Iris pigment epithelial cell (primary cell): ENCODE measurements at places on chromosomes 4 and X.

DNA sequence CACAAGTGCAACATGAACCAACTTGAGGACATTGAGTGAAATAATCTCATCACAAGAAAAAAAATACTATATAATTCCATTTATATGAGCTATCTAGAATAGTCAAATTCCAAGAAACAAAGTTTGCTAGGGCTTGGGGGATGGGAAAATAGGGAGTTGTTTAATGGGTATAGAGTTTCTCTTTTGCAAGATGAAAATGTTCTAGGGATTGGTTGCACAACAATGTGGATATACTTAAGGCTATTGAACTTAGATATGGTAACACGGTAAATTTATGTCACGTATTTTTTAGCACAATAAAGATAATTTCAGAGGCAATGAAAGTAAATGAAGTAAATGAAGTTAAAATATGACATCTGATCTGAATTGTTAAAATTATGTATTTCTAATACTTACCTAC lies 7.9 kb downstream of the MFSD8 start:
- DNase-seq, result peak; percentile 3

GRCh38 chr4:183297675-183298074 lies 22.4 kb downstream of the CLDN22 start:
- no peak for DNase-seq

DNA sequence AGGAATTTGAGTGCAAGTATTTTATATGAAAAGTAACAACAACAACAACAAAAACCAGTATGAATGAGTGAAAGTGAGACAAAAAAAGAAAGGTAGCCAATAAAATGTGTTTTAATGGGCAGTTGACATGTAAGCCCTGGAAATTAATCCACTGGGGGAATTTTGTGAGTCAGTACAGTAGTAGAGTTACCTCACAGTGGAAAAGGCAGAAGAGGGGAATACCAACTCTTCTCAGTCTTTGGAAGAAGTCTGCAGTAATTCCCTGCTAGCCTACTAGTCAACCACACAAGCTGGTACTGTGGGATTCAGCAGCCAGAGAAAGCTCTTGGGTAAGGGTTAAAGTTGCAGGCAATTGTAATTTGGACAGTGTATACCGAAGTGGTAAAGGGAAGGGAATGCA lies 76.3 kb upstream of the IL15 start:
- peak; percentile 35 for DNase-seq

GRCh38 chrX:151789179-151789800 lies 54.7 kb downstream of the CNGA2 start:
- DNase-seq, result peak; percentile 90

GRCh38 chr4:33395731-33396485 lies 2675.7 kb downstream of the PCDH7 start:
- DNase-seq, result peak; percentile 0

DNA sequence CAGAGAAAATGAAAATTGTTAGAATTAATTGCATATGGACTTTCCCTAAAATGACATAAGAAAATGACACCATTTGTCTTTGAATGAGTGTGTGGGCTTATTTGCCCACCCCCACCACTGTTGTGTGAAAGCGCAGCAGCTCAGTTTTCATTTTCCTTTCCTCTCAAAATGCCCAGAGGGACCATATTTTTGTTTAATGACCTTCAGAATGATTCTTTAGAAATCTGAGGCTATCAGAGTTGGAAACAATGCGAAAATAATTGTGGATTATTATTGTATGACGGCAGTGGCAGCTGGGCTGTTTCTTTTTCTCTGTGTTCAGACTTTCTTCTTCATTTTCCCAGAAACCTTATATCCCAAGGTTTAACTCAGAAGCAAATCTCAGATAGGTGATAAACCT lies 44.6 kb upstream of the TEX13A start:
- DNase-seq, result no peak

- peak; percentile 8 for DNase-seq
Measured at GRCh38 chrX:149949743-149950436, 11.6 kb upstream of the EOLA2 start.

GRCh38 chr4:14383652-14384051 lies 618.6 kb upstream of the CPEB2 start:
- DNase-seq, result no peak

- no peak for DNase-seq
Measured at GRCh38 chr4:77930154-77930639, 67.6 kb downstream of the MRPL1 start.

DNA sequence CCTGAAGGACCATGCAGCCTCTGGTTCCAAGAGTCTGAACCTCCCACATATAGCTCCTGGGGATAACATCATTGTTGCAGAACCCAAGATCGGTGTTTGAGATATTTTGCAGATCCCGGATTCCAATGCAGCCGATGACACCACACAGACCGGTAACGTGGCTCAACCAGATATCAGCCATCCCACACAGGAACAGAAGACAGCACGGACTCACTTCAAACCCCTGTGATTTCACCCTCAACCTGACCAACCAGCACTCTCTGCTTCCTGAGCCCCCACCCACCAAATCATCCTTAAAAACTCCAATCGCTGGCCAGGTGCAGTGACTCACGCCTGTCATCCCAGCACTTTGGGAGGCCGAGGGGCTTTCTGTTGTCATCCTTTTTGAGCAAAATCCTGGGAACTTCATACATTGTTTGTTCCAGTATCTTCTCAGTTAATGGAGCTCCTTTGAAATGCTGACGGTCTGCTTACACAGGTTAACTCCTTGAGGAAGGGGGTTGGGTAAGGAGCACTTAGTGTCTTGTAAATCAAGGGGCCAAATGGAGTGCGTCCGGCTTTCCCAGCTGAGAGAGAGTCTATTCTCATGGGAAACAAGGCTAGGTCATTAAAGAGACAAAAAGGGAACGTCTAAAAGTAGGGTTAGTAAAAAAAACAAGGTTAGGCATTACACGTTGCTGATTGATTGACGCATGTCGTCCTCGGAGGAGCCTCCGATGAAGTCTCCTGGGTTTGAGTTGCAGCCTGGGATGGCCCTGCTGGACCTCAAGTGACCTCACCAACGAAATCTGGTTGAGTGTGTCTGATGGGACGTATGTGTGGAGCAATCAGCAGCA lies 230.4 kb downstream of the CRLF2 start:
- no peak for DNase-seq

DNA sequence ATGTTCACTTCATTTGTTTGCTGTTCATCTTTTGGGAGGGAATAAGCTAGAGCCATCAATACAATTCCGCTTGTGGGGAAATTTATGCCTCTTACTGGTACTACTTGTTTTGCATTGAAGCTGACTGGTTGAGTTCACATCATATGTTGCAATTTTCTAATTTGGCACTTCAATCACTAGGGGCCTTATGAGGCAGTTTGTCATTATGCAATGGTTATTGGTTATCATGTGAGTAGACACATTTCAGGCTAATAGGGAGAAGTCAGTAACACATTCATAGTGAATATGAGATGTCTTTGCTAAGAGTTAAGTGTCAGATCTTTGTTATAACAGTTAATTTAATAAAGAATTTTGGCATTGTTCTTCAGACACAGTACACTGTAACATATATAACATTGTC lies 5.0 kb downstream of the RPL36A start:
- peak; percentile 44 for DNase-seq

DNA sequence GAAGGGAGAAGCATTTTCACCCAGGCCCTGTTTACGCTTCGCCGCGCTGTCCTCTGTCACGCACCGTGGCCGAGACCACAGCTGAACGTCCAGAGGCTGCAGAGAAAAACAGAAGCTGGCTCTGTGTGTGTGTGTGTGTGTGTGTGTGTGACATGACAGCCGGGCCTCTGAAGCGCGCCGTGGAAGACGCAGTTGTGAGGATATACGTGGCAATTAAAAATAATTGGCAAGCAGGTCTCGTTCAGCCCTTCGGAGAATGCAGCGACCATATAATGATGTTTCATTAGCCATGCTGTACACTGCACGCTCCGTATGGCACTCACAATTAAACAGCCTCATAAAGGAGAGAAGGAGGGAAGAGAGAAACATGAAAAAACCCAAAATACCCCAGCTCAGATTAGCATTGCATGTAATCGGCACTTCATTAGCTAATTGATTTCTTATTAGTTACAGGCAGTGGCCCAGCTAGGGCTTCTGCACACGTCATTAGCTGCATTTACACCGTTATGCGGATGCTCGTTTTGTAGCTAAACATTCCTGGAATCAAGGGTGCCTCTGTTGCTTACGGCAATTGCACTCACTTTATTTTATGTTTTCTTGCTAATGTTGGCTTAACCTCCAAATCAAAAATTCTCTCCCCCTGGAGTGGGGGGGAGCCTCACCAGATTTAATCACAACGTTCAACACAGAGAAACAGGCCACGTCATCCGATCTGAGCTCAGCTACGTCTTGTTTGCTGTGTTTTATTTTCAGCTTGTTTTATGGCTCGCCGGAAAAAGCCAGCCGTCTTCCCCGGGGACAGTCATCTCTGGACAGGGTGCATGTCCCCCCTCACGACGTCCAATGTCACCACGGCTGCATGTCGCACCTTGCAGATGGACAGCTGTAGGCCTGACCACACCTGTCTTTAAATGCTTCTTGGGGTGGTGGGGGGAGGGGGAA lies 74.6 kb upstream of the SHOX start:
- DNase-seq, result no peak

DNA sequence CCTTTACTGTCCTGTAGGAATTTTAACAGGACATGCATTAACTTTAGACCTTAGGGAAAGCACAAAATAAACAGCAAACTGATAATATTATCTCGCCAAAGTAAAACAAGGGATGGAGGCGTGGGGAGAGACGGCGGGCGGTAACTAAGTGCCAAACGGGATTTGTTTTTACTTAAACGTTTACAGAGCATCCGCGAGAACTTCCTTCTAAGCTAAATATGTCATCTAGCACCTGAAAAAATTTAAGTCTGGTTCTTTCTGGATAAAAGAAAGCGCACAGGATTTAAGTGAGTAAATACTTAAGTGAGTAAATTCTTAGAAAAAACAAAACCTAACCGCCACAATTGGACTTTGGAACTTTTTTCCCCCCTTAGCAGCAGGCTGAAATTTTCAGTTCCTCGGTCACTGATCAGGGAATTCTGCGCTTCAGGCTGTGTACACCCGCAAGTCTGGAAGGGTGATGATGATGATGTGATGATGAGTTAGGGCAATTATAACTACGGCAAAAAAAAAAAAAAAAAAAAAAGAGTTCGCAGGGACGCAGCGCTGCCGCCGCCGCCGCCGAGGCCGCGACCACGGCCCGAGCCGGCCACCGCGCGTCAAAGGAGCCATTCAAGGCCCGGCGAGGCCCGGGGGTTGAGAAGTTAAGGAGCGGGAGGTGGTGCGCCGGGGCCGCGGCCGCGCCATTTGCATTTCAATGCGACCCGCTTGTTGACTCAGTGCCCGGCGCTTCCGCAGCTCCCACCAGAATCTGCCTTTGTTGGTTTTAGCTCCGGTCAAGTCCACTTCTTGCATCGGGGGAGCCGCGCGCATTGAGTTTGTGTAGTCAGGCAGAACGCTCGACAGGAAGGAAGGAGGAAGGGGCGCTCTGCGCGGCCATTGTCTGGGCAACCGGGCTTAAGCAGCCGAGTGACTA lies 108.8 kb downstream of the SPRY1 start:
- DNase-seq, result peak; percentile 64

- no peak for DNase-seq
Measured at GRCh38 chrX:107724653-107725052, 50.9 kb downstream of the TSC22D3 start.

GRCh38 chr4:21792736-21793135 lies 155.8 kb downstream of the KCNIP4 start:
- DNase-seq, result no peak

DNA sequence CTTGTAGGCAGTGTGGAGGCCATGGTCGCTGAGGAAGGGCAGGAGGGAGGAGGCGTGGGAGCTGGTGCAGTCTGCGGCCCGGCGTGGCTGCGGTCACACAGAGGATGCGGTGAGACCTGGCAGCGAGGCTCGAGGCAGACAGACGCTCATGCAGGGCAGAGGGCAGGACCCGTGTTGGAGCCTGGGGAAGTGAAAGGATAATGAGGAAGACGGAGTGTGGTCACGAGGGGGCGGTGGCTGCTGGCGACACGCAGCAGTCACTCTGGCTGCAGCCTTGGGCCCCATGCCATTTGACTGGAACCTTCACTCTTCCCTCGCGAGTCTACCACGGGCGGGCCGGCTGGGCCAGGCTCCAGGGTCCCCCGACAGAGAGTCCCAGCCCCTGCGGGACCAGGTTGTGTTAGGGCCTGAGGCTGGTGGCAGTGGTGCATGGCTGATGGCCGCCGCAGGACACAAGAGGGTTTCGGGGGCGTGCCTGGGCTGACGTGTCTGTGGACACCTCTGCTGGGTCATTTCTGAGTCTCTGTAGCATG lies 68.8 kb upstream of the HGFAC start:
- DNase-seq, result no peak

DNA sequence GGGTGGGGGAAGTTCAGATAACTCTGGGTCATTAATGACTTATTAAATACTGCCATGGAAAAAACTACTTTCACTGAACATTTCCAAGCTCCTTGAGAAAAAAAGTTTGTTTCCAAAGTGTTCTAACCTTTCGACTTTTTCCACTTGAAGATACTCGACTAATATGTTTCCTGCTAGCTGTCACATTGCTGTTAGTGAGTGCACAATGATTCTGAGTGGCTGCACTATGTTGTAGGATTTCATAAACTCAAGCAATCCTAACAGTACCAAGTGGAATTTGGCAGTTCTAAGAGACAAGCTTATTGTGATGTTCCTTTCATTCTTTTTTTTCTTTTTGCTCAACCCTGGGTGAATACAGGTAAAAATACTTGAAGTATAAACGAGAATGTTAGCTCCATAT lies 33.4 kb downstream of the GRXCR1 start:
- no peak for DNase-seq

DNA sequence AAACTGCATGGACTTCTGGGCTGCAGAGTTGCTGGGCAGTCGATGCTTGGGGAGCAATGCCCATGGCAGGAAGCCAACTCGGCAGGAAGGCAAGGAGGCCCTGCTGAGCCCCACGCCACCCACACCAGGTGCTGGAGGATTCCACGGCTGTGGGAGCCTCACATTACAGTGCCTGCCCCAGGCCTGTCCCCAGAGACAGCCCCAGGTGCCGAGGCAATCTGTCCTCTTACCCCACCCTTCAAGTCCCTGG lies 53.9 kb downstream of the HMX1 start:
- DNase-seq, result no peak

GRCh38 chrX:153922932-153923857 lies 2.9 kb downstream of the ARHGAP4 start:
- peak; percentile 57 for DNase-seq

- peak; percentile 78 for DNase-seq
Measured at GRCh38 chrX:40130207-40130606, 32.4 kb upstream of the BCOR start.

GRCh38 chr4:38002451-38003071 lies 42.4 kb downstream of the PTTG2 start:
- peak; percentile 44 for DNase-seq

DNA sequence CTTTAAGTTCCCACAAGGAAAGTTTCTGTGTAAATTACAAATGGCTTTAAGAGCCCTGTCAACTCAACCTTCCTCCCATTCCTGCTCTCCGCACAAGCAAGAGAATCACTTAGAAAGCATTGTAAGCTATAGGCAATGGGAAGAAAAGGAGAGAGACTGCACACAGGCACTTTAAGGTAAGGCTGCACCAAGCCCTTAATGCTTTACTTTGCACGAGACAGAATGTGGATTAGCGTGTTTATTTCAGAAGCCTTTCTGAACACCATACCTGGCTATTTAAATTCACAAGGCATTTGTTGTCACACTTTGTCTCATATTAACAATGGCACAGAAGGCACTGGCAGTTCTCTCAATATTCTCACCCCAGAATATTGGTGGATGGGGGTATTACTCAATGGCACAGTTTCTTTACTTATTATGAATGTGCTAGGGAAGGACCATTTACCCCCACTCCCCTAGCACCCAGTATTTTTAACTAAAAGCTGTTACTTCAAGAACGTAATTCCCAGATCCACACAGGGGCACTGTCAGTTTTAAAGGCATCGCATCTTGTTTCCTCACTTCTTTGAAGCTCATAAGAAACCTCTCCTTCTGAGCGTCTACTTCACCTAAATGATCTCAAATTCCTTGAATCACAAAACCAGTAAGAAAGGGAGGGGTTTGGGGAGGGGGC lies 150.0 kb downstream of the MAML3 start:
- DNase-seq, result no peak
